Activated T-helper 1 cell treated with anti-CD3 and anti-CD28 coated beads, Interleukin-12 subunit alpha, Interleukin-12 subunit beta, Interleukin-2, Interleukin-4 antibody, amounts not matched to agents 30 ng/mL and 10 ng/mL and 1 ng/mL, durations not matched to agents 14 hours and 24 hours and 36 hours (primary cell): ENCODE measurements at places on chromosomes 1 and 21. TPM values are rescaled to one million over a fixed set of nuclear protein-coding genes. Genes with fewer than 3 reads are reported as not detected.

The C1QA gene
- total RNA-seq: not detected in 2 replicates

The PDE9A gene
- 9.6 and 9.7 TPM in 2 replicates for total RNA-seq

The INSRR gene
- total RNA-seq: 0.65 and 0.78 TPM in 2 replicates

DNA sequence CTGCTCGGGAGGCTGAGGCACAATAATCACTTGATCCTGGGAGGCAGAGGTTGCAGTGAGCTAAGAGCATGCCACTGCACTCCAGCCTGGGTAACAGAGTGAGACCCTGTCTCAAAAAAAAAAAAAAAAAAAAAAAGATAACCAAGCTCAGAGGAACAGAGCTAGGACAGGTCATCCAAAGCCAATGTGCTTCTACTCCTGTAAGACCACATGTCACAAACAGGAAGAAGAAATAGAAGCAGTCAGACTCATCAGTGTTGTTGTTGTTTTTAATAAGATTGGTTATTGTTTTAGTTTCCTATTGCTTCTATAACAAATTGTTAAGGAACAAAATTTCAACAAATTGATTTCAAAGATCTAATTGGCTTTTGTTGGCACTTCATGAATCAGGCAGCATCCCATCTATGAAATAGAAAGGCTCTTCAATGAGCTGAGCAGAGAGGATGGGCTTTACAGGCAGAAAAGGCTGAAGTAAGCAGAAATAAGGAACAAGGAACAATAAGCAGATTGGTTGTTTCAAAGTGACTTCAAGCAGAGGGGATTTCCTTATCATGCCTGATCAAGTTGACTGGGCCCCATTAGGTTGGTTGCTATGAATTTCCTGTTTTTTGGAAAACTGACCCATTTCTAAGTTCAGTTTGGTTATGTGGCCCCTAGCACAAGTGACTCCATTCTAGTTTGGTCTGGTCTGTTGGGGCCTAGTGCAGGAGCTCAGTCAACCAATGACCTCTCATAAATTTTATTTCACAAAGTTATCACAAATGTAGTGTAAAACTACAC is 6.0 kb upstream of the AKNAD1 start:
- H3K27me3 ChIP-seq: peaks cover 23% of the 10 kb centered on the region
- no peak overlapping the region for H3K27ac ChIP-seq

The LTN1 gene
- 25.6 and 28.4 TPM in 2 replicates for total RNA-seq

DNA sequence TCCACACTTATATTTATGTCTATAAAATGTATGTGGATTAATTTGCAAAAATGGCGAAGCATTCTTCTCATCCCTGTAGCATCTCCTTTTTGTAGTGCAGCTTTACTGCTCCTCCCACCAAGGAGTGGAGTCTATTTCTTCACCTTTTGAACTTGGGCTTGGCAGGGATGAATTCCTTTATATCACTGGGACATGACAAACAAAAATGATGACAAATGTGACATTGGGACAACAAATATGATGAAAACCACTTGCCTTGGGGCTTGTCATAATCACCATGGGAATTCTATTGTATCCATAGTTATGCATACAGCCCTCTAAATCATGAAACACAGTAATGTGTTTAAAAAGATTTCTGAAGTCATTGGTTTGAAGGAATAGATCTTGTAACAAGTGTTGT is 155.0 kb downstream of the TNFSF18 start:
- no peak for DNase-seq
- H3K4me3 ChIP-seq: no peak overlapping the region
- H3K27me3 ChIP-seq: peaks cover 18% of the 10 kb centered on the region
- H3K36me3 ChIP-seq: peaks cover 3% of the 10 kb centered on the region

DNA sequence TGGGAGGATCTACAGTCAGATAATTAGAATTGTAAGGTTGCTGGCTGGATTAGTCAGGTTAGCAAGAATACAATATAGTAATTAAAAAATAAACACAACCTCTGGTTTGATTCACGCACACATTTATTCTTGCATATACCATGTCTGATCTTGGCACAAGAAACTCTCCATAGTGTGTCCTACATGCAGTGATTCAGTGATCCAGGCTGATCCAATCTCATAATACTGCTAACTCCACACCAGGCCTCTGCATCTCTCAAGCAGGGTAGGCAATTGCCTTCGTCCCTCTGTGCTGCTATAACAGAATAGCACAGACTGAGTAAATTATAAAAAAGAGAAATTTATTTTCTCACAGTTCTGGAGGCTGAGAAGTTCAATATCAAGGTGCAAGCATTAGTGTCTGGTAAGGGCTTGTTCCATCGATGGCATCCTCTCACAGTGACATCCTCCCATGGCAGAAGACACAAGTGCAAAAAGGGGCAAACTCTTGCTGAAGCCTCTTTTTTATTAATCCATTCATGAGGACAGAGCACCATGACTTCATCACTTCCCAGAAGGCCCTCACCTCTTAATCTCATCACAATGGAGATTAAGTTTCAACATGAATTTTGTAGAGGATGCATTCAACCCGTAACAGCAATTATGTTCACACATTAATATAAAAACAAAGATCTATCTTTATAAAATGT is 741.0 kb upstream of the NCAM2 start:
- no peak overlapping the region for H3K4me3 ChIP-seq
- no peak for DNase-seq
- H3K27ac ChIP-seq: no peak overlapping the region
- H3K36me3 ChIP-seq: no peaks in the 10 kb centered on the region
- no peaks in the 10 kb centered on the region for H3K4me1 ChIP-seq

GRCh38 chr1:201737352-201738060 is 91.5 kb upstream of the IPO9 start:
- H3K27me3 ChIP-seq: peaks cover 59% of the 10 kb centered on the region
- no peak overlapping the region for H3K4me3 ChIP-seq
- no peaks in the 10 kb centered on the region for H3K36me3 ChIP-seq
- no peak overlapping the region for H3K27ac ChIP-seq
- peaks cover 5% of the 10 kb centered on the region for H3K4me1 ChIP-seq

DNA sequence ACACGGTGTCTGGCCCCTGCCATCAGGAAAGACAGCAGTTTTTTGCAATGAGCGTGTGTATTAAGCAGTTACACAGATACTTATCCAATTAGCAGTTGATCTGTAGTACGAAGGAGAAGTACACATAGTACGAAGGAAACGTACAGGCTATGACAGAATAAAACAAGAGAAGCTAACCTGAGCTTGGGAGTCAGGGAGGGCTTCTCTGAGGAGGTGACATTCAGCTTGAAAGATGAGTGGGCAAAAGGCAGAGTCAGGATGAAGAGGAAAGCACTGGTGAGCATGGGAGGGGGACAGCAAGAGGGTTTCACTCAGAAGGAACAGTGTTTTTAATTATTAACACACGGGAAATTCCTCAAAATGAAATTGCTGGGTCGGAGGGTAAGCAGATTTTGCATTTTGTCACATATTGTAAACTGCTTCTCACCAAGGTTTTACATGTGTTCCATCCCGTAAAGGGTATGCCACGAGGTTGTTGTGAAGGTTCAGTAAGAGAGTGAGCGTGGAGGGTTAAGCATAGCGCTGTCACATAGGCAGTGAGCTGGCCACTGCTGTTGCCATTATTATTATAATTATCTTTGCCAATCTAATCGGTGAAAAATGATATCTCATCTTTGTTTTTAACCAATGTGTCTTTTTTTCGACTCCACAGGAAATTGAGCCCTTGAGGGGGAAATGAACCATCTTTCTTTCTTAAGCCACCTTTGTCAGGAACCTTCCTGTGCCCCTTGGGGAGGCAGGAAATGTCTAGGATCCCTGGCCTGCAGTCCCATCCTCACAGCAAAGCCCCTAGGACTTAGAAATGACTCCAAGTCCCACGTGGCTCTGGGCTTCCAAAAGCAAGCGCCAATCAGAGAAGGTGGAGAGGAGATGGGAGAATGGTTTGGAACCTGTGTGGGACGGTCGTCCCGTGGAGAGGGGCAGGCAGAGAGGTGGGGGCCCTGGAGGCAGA is 47.3 kb upstream of the POU3F1 start:
- H3K27ac ChIP-seq: no peak overlapping the region
- H3K4me1 ChIP-seq: no peaks in the 10 kb centered on the region
- DNase-seq: no peak
- no peaks in the 10 kb centered on the region for H3K36me3 ChIP-seq
- H3K4me3 ChIP-seq: no peak overlapping the region
- H3K27me3 ChIP-seq: peaks cover 16% of the 10 kb centered on the region

DNA sequence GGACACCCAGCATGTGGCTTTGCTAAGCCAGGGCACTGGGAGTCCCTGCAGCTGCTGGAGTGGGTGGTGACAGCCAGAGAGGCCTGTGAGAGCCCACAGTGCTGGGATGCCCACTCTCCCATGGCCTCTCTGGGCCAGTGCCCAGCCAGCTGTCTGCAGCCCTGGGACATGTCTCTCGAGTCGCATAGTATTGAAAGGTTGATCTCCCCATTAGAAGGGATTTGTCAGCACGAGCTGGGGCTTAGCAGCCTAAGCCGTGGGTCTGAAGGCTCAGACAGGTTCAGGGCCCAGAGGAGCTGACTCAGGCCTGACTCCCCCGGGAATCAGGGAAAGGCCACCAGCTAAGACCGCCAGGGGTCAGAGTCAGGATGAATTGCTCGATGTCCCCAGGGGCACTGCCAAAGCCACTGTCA is 53.5 kb downstream of the FOXD2 start:
- peaks cover 5% of the 10 kb centered on the region for H3K27me3 ChIP-seq
- no peaks in the 10 kb centered on the region for H3K36me3 ChIP-seq
- no peak overlapping the region for H3K27ac ChIP-seq
- no peak for DNase-seq

DNA sequence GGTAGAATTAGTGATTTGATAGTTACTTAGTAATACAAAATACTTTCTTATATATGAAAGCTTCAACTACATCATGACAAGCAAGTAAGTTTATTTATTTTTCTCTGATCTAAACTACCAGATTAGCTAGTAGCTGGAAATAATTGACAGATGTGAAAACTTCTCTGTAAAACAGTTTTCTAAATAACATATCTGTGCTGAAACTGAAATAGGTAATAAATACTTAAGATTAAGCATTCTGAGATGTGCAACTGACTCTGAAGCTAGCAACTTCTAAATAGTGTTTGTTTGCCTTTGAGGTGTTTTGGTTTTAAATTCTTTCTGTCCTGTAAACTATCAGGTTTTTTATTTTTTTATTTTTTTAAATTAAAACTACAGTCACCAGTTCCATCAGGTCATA is 18.5 kb upstream of the LHX8 start:
- no peak for DNase-seq
- no peak overlapping the region for H3K4me3 ChIP-seq
- no peaks in the 10 kb centered on the region for H3K4me1 ChIP-seq
- no peaks in the 10 kb centered on the region for H3K36me3 ChIP-seq

- H3K4me1 ChIP-seq: peaks cover 73% of the 10 kb centered on the region
- peaks cover 12% of the 10 kb centered on the region for H3K36me3 ChIP-seq
- peak overlapping the region; percentile 93 for H3K4me3 ChIP-seq
- H3K27ac ChIP-seq: peak overlapping the region; percentile 91
- no peak for DNase-seq
These were observed 21.9 kb downstream of the LRRC8D start for GRCh38 chr1:89842567-89843272.

- peaks cover 1% of the 10 kb centered on the region for H3K27me3 ChIP-seq
- no peaks in the 10 kb centered on the region for H3K4me1 ChIP-seq
- DNase-seq: no peak
- H3K4me3 ChIP-seq: no peak overlapping the region
These were observed 135.4 kb upstream of the BACE2 start for GRCh38 chr21:41032541-41032940.

DNA sequence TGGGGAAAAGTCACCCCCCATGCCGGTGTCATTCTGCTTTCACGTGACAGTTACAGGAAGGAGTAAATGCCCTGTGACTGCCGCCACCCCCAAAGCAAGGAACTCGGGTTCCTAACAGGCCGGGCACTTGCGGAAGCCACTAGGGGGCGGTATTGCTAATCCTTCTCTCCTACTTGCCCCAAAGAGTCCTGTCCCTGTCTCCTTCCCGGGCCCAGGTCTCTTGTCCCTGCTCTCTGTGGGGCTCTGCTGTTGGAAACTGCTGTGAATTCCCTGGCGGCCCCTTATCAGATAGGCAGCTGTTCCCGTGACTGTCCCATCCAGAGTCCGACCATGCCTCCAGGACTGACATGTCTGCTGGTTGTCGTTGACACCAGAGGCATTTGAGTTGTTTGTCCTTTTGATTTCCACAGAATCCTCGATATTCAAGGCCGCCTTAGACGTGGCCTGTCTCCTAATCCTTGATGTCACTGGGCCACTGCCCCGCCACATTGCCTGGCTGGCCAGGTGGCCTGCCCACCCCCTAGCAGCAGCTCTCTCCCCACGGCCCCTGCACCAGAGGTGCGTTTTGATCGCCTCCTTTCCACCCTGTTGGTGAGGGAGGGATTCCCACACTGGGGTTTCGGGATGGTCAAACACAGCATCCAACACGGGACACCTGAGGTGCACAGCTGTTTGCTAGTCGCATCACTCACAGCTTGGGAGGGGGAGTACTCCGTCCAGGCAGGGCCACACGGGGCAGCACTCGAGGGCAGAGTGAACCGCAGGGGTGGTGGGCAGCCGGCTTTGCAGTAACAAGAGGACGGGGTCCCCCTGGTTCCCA is 37.3 kb downstream of the CHAF1B start:
- H3K27ac ChIP-seq: no peak overlapping the region
- no peak overlapping the region for H3K4me3 ChIP-seq
- peaks cover 4% of the 10 kb centered on the region for H3K36me3 ChIP-seq
- no peak for DNase-seq
- H3K27me3 ChIP-seq: no peaks in the 10 kb centered on the region

The FAF1 gene
- 58.8 and 62.0 TPM in 2 replicates for total RNA-seq

The IGSF3 gene
- 1.7 TPM in 2 replicates for total RNA-seq

- DNase-seq: peak; percentile 11
- peaks cover 11% of the 10 kb centered on the region for H3K27me3 ChIP-seq
- H3K36me3 ChIP-seq: no peaks in the 10 kb centered on the region
- H3K27ac ChIP-seq: no peak overlapping the region
- H3K4me3 ChIP-seq: no peak overlapping the region
These were observed 93.1 kb upstream of the HAO2 start for GRCh38 chr1:119275145-119276134.

GRCh38 chr21:36959020-36959835 is 7.2 kb downstream of the HLCS start:
- no peak overlapping the region for H3K27ac ChIP-seq
- H3K4me3 ChIP-seq: no peak overlapping the region
- H3K27me3 ChIP-seq: no peaks in the 10 kb centered on the region

DNA sequence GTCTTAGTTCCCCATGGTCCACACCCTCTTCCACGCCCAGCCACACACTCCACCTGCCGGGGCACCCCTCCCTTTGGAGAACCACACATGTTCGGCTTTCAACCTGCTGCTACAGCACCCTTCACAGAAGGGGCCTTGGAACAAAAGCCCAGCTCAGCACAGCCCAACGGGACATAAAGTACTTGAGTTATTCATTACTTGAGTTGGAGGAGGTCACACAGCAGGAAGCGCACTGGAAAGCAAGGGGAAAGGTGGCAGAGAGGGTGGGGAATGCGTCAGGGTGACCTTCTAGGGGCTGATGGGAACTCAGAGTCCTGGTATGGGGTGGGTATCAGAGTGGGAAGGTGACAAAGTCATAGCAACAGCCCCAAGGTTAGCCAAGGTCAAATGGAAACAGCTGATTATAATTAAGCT is 3.0 kb upstream of the ATP1B1 start:
- peaks cover 25% of the 10 kb centered on the region for H3K4me1 ChIP-seq
- no peak overlapping the region for H3K27ac ChIP-seq
- no peak for DNase-seq
- no peak overlapping the region for H3K4me3 ChIP-seq

The ASTN1 gene
- not detected in 2 replicates for total RNA-seq
